ENCODE measurements at places on chromosomes 3 and 15. TPM values are rescaled to one million over a fixed set of nuclear protein-coding genes. Genes with fewer than 3 reads are reported as not detected.

- H3K27me3 ChIP-seq = no peaks in the 10 kb centered on the region
- peaks cover 75% of the 10 kb centered on the region for H3K36me3 ChIP-seq
- peak overlapping the region; percentile 76 for H3K27ac ChIP-seq
- peaks cover 90% of the 10 kb centered on the region for H3K4me1 ChIP-seq
- DNase-seq = no peak
These were observed 48.7 kb downstream of the COL8A1 start for GRCh38 chr3:99686955-99687612.

Gene RGMA
- total RNA-seq = 12.4 TPM

DNA sequence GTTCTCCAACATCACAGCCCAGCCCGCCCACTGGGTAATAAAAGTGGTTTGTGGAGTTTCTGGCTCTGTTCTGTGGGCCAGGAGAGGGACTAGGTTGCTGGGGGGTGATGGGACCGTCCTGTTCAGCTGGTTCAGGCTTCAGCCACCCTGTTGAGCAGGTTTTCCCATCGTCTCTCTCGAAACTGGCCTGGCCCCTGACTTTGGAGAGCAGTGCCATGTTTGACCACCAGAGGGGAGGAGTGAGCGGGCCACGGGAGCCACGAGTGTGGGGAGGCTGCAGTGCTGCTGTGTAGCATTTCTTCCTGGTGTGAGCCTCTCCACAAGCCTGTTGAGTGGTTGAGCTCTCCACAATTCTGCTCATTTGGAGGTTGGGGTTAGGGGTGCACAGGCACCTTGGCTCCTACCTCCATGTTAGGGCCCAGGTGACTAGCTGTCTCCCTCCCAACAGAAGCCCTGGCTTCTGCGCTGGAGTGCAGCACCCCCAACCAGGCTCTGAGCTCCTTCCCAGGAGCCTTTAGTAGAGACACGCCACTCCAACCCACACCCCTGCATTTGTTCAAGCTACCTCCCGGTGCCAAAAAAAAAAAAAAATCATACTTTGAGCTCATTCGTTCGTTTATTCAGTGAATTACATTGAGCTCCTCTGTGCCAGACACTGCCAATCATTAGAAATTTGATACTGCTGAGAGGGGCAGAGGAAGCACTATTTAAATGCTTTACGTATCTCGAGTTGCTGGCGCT, 13.9 kb downstream of the SPINT1 start:
- H3K27ac ChIP-seq = no peak overlapping the region
- H3K27me3 ChIP-seq = no peaks in the 10 kb centered on the region
- peak; percentile 95 for DNase-seq
- peaks cover 8% of the 10 kb centered on the region for H3K4me1 ChIP-seq
- no peak overlapping the region for H3K4me3 ChIP-seq

DNA sequence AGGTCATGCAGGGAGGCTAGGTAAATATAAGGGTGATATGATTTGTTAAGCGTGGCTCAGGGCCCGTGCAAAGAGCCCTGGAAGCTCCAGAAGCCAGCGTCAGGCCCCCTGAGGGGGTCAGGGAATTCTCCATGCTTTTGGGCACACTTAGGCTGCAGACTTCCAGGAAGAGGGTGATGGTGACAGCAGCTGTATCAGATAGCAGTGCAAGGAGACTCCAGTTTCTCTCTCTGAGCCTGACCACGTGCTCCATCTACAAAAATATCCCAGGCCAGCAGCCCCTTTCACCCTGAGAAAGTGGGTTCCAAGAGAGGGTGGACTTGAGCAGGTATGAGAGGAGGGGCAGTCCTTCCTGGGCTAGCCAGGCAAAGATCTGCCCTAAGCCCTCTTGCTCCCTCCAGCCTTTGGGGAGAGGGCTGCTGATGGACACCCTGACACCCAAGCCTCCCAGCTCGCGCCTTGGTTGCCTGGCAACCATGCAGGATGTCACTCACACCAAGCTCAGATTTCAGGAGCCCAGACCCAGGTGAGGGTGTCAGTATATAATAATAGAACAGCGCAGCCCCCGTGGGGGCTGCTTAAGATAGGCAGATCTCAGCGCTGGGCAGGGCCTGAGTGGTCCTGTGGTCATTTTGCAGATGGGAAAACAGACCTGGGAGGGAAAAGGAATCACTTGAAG, 35.8 kb downstream of the ATP2B2 start:
- peaks cover 6% of the 10 kb centered on the region for H3K4me1 ChIP-seq
- no peak overlapping the region for H3K4me3 ChIP-seq
- H3K27me3 ChIP-seq = peaks cover 60% of the 10 kb centered on the region
- H3K27ac ChIP-seq = no peak overlapping the region
- H3K36me3 ChIP-seq = no peaks in the 10 kb centered on the region

Gene MME
- 13.9 TPM for total RNA-seq

Gene WDR93
- total RNA-seq = not detected

Gene ENTPD3
- not detected for total RNA-seq

DNA sequence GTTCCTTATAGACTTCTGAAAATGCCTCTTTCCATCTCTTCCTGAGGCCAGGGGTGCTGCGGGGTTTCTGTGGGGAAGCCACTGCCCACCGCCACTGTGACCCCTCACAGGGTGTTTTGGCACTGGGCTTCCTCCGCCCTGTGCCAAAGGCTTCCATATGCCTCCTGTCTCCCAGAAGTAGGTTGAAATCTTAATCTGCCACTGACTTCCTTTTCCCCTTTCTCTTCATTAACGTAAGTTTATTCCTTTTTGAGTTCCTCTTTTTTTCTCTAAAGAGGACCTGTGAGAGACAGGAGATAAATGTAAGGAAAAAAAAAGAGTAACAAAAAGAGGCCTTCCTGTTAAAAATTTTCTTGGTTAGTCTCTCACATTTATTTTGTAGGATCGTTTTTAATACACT, 220.5 kb downstream of the CTNNB1 start:
- H3K27ac ChIP-seq = no peak overlapping the region
- H3K4me3 ChIP-seq = no peak overlapping the region
- H3K27me3 ChIP-seq = no peaks in the 10 kb centered on the region
- peaks cover 13% of the 10 kb centered on the region for H3K4me1 ChIP-seq
- no peak for DNase-seq
- no peaks in the 10 kb centered on the region for H3K36me3 ChIP-seq

Gene POPDC2
- total RNA-seq = 2.4 TPM

DNA sequence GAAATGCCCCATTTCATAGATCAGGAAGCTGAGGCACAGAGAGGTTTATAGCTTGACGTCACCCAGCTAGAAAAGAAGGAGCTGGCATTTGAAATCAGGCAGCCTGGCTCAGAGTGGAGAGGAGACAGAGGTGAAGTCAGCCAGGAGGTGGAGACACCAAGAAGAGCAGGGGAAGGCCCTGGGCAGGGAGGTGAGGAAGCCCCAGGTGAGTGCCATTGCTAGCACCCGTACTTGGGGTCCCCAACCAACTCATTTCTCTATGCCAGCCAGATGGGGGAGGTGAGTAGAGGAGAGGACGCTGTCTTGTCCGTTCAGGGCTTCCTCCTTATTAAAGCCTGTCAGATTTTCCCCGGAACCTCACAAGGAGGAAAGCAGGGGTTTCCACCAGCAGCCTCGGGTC, 149.6 kb upstream of the TLE3 start:
- DNase-seq = no peak
- peaks cover 15% of the 10 kb centered on the region for H3K4me1 ChIP-seq
- H3K27me3 ChIP-seq = peaks cover 24% of the 10 kb centered on the region
- H3K27ac ChIP-seq = no peak overlapping the region

Gene PPARG
- 6.2 TPM for total RNA-seq

GRCh38 chr3:119891944-119892721, 110.2 kb downstream of the NR1I2 start:
- H3K27me3 ChIP-seq = no peaks in the 10 kb centered on the region
- peak overlapping the region; percentile 39 for H3K27ac ChIP-seq
- H3K4me1 ChIP-seq = peaks cover 17% of the 10 kb centered on the region
- peaks cover 39% of the 10 kb centered on the region for H3K36me3 ChIP-seq
- DNase-seq = no peak

DNA sequence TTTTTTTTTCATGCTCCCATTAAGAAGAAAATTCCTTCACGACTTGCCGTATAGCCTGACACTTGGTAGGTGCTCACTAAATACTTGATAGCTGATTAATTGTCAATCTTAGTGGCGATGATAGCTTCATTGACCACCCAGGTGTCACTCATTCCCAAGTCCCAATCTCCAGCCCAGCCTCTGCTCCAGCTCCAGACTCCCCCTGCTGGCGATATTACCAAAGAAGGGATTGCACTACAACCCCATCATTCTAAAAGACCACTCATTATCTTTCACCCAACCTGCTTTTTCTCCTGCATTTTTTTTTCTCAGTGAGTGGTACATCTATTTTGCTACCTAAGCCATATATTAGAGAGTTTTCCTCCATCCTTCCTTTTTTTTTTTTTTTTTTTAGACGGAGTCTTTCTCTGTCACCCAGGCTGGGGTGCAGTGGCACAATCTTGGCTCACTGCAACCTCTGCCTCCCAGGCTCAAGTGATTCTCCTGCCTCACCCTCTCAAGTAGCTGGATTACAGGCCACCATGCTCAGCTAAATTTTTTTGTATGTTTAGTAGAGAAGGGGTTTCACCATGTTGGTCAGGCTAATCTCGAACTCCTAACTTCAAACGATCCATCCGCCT, 19.5 kb upstream of the COMMD2 start:
- peaks cover 2% of the 10 kb centered on the region for H3K4me1 ChIP-seq
- no peak overlapping the region for H3K27ac ChIP-seq
- no peaks in the 10 kb centered on the region for H3K36me3 ChIP-seq
- H3K27me3 ChIP-seq = peaks cover 22% of the 10 kb centered on the region
- no peak overlapping the region for H3K4me3 ChIP-seq

Gene PRSS50
- total RNA-seq = not detected

DNA sequence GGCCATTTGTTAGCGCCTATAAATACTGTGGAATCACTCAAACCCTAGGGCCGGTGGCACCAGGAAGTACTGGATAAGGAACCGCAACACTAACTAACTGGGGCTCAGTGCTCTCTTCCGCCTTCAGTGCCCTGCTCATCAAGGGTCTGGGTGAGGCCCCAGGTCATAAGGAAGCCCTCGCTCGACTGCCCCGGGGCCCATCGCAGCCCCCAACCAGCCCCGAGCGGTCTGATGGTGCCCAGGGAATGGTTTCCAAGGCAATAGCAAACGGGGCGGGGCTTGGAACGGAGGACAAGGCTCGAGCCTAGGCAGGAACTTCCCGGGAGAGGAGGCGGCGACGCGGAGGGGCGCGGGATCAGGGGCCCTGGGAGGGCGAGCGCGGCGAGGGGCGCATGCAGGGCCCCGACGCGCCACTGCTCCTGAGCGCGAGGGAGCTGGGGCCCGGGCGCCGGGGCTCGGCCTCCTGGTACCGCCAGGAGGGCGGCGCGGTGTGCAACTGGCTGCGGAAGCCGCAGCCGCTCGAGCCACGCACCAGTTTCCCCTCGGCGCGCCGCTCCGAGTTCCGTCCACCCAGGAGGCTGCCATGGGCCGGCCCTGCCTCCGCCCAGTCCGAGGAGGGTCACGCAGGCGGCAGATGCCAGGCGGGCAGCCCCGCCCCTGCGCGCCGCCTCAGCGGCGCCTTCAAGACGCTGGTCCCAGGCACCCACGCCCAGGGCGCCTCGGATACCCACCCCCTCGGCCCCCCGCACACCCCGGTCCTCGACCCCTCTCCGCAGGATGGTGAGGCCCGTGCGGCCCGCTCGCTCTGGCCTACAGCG, at the start of gene TTLL3:
Gene TTLL3 (plus strand): TSS at position 648 of the 818 bp plus-strand sequence. CDS start 400 bp downstream, outside the sequence.
- H3K27ac ChIP-seq = peak within 1 kb of the TSS; percentile 99
- no peaks in the 10 kb centered on the region for H3K27me3 ChIP-seq
- DNase-seq = peak; percentile 89
- peaks cover 9% of the 10 kb centered on the region for H3K36me3 ChIP-seq
- peak within 1 kb of the TSS; percentile 84 for H3K4me3 ChIP-seq

Gene VGLL3
- total RNA-seq = 587 TPM

DNA sequence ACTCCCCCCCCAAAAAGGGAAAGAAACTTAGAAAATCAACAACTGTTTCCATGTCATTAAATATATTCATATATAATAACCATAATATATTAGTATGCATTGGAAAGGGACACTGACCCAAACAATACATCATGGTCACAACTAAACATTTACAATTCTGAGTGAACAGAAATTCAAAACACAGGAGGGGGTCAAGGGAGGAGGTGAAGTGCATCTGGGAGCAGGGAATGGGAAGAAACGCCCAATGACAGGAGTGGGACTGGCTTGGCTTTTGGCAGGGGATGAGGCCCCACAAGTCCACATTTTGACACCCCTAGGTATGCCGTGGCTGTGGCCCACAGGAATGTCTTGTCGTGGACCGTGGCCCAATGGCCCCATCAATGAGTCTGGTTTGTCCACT, 41.1 kb downstream of the FGD5 start:
- H3K4me3 ChIP-seq = no peak overlapping the region
- H3K27ac ChIP-seq = no peak overlapping the region
- DNase-seq = no peak
- H3K27me3 ChIP-seq = peaks cover 28% of the 10 kb centered on the region

GRCh38 chr3:46890132-46890531, 12.6 kb downstream of the PTH1R start:
- H3K27me3 ChIP-seq = no peaks in the 10 kb centered on the region
- no peak overlapping the region for H3K27ac ChIP-seq
- peaks cover 27% of the 10 kb centered on the region for H3K4me1 ChIP-seq
- H3K4me3 ChIP-seq = no peak overlapping the region
- no peak for DNase-seq

DNA sequence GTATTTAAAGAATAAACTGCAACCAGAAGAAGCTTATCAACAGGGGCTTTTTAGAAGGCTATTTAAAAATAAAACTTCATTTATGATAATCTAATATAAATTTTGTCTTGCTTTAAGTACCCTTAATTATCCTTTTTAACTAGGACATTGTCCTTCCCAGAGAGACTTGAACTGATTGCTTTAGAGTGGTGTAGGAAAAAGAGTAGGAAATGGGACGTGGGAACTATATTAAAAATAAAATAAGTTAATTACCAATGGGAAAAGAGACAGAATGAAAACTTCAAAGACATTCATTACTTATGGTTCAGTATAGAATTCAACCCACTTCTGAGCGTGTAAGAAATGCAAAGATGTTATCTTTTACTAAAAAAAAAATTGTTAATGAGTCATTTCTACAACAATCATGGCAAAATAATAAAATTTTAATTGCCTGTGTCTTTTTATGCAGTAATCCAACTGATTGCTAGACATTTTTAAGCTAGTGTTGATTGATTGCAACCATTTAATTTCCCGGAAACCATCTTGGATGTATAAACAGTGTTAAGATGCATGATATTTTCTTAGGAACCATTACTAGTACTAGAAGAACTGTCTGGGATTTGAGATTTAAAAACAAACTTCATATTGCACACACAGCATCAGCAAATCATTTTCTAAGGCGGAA, 298.8 kb upstream of the UMPS start:
- peaks cover 18% of the 10 kb centered on the region for H3K4me1 ChIP-seq
- H3K4me3 ChIP-seq = no peak overlapping the region
- no peak for DNase-seq
- H3K27me3 ChIP-seq = no peaks in the 10 kb centered on the region
- no peak overlapping the region for H3K27ac ChIP-seq

- no peaks in the 10 kb centered on the region for H3K36me3 ChIP-seq
- H3K27ac ChIP-seq = peak overlapping the region; percentile 70
- peaks cover 53% of the 10 kb centered on the region for H3K4me1 ChIP-seq
- no peak for DNase-seq
These were observed 428.4 kb upstream of the MDFIC2 start for GRCh38 chr3:70740872-70741271.

GRCh38 chr15:45776772-45777171, 141.9 kb downstream of the SQOR start:
- no peak overlapping the region for H3K4me3 ChIP-seq
- H3K27ac ChIP-seq = no peak overlapping the region
- no peaks in the 10 kb centered on the region for H3K4me1 ChIP-seq
- peaks cover 10% of the 10 kb centered on the region for H3K27me3 ChIP-seq
